ENCODE measurements at places on chromosomes 6 and 20.

DNA sequence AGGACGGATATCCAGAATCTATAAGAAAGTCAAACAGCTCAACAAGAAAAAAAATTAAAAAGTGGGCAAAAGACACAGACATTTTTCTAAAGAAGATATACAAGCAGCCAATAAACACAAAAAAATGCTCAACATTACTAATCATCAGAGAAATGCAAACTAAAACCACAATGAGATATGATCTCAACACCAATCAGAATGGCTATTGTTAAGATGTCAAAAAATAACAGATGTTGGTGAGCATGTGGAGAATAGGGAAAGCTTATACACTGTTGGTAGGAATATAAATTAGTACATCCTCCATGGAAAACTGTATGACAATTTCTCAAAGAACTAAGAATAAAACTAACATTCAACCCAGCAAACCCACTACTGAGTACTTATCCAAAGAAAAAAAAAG, 23.3 kb upstream of the OSTM1 start:
- no peak for DNase-seq

DNA sequence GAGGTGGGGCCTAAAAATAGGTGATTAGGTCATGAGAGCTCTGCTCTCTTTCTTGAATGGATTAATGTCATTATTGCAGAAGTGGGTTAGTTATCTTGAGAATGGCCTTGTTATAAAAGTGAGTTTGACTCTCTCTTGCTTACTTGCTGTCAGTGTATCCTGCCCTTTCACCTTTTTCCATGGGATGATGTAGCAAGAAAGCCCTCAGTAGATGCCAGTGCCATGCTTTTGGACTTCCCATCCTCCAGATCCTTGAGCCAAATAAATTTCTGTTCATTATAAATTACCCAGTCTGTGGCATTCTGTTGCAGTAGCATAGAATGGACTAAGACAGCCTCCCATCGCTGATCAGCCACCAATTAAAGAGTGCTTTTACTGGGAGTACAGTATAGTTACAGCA, 40.1 kb downstream of the UTRN start:
- DNase-seq, result no peak

DNA sequence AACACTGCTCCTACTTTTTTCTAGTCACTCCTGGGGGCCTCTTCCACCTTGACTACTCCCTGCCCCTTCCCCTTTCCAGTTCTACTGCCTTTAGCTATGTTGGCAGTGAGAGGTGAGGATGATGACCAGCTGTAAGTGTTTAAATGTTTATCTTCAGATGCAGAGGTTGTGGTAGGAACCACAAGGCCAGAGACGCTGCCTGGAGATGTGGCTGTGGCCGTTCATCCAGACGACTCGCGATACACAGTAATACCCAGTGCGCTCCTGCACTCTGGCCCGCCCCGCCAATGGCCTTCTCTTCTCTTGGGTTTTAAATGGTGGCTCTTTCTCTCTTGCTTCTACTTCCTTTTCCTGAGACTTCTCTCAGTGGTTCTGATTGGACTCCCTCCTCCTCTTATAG, 4.6 kb downstream of the VARS2 start:
- no peak for DNase-seq

- DNase-seq, result peak; percentile 62
Measured at GRCh38 chr6:53986165-53986720, 125.0 kb upstream of the MLIP start.

DNA sequence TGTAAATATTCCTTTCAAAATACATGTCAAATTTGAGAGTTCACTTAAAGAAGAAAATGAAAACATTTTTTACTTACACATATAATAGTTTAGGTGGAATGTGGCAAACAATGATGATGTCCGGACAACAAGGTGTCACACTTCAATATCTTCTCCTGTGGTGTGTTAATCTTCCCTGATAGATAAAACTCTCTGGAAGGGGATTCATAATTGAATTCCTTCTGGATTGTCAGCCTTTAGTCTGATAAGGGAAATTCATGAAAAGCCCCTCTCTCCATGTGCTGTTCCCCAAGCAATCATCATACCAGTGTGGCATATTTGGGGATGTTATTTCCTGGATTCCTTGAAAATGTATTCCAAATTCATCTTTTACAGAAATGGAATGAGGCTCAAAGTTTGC, 971 bp upstream of the SERINC3 start:
- no peak for DNase-seq

GRCh38 chr6:43724914-43725642, 37.5 kb upstream of the MRPS18A start:
- DNase-seq, result peak; percentile 85

DNA sequence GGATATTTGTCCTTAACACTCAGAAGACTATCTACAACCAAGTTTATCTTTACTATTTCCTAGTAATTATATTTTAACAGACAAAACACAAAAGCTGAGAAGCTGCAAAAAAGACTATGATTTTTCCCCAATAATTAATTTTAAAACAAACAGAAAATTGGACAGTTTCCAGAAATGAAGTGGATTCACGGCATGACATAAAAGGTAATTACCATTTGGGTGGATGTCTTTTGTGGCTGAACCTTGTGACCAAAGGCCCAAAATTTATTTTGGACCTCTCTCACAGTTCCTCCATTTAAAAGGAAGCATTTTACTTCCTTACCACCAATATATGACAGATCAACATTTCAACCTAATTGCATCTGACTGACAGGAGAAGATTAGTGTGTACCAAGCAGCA, 90.2 kb downstream of the GMDS start:
- no peak for DNase-seq

DNA sequence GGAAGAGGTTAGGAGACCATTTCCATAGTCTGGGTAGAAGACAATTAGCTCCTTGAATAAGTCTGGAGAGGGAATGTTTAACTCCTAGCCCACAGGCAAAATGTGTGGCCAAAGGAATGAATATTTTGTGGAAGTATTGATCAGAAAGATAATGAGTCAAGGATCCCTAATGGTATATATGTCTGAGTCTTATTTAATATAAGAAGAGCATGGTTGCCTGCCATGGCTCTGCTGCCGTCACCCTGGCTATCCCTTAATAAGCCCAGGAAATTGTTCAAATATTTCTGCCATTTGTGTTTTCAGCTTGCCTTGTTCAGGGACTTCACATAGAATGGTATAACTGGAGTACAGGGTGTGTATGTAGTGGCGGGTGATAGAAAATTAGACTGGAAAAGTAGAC, 18.1 kb upstream of the CALHM6 start:
- DNase-seq, result no peak

DNA sequence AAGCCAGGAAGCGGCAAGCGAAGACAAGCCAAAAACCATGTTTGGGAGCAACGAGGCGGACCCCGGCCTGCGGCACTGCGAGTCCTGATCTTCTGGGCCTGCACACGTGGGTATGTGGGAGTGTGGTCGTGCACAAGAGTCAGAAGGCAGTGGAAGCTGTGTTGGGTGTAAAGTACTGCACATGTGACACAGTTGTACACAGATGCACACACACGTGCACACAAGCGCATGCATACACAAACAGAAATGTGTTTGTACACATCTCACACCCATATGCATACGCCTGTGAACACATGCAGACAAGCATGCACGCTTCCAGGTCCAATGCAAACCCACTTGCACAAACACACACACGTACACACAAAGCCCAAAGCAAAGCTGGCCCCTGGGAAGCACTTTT, 52.6 kb upstream of the SLCO4A1 start:
- no peak for DNase-seq

DNA sequence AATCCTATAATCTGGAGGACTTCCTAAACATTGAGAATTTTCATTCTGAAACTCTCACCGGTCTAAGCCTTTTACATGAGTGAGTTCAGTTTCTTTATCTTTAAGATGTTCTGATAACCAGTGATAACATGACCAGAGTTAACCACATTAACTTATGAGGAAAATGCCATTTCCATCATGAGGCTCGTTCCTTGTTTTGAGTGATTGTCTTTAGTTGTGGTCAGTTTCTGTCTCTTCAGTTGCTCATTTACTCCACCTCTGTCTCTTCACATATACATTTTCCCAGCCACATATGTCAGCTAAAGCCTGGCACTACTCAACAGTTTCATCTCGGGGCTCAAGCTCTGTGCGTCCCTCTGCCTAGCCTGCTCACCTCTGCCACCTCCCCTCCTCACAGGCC, 70.4 kb downstream of the JAG1 start:
- DNase-seq, result no peak

DNA sequence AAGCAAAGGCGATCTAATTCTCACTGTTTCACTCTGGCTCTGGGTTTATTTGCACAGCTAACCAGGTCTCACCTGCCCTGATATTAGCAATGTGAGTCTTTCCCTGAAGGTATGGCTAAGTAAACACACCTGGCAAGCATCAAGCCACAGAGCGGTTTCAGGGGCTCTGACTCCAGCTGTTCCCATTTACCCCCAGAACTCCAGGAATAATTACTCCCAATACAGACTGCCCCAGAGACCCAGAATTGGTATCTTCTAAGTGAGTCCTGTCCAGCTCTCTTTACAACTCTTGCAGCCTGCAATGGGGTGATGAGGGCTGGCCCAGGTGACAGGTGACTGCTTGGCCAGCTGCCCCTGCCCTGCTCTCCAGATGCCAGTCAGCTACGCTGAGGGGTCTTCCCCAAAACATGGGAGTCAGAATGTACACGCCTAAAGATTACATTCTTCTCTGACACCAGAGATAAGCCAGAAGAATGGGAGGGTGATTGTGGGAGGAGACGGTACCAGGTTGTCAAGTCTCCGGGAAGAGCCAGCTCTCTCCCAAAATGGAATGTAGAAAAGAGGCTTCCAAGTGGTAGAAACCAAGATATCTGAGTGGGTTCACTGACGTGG, 4.9 kb upstream of the LRRN4 start:
- DNase-seq, result no peak

GRCh38 chr20:57663681-57664451, 43.6 kb upstream of the ZBP1 start:
- no peak for DNase-seq

- no peak for DNase-seq
Measured at GRCh38 chr6:71309656-71310055, 21.0 kb downstream of the OGFRL1 start.

DNA sequence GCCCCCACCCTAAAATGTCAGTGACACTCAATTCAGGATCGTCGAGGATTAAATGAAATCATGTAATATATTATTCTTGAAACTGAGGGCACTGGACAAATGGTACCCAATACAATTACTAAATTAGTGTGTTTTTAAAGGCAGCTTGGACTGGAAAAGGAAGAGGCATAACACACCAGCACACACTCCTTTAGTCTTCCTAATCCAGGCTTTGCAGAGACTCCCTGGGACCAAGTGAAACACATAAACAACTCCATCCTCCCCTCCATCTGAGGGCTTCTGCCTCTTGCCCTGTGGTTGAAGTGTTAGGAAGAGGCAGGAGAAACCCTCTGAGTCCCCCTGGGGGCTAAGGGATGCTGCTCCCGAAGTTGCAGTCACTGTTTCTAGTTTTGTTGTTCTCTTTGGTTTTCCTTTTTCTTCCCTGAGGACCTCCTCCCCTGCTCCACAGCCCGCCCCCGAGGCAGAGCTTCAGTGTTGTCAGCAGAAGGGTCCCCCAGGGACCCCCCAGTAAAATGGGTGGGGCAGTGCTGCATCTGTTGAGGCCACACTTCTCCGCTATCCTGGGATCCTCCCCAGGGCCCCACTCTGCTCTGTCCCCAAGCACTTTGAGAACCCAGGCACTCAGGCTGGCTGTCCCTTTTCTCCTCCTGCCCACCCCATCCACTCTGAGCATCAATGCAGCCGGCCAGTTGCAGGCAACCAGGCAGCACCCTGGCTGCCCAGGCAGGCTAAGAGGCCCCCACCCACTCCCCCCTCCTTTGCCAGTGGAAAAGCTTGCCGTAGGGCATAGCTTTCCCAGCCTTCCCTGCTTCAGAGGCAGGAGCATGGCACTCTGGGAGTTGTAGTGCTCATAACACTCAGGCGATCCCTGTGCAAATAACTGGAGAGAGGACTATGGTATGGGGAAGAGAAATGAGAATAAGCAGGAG, 5.9 kb downstream of the TMEM63B start:
- no peak for DNase-seq

- peak; percentile 70 for DNase-seq
Measured at GRCh38 chr6:157316871-157317814, 6.2 kb downstream of the TMEM242 start.
